Stimulated activated naive CD4-positive, alpha-beta T cell treated with Interleukin-2 at 50 U/mL for 16 hours (primary cell): ENCODE measurements at places on chromosomes 1 and 21.

GRCh38 chr1:223717695-223718363 lies 5.5 kb downstream of the CAPN2 start:
- no peak for DNase-seq

DNA sequence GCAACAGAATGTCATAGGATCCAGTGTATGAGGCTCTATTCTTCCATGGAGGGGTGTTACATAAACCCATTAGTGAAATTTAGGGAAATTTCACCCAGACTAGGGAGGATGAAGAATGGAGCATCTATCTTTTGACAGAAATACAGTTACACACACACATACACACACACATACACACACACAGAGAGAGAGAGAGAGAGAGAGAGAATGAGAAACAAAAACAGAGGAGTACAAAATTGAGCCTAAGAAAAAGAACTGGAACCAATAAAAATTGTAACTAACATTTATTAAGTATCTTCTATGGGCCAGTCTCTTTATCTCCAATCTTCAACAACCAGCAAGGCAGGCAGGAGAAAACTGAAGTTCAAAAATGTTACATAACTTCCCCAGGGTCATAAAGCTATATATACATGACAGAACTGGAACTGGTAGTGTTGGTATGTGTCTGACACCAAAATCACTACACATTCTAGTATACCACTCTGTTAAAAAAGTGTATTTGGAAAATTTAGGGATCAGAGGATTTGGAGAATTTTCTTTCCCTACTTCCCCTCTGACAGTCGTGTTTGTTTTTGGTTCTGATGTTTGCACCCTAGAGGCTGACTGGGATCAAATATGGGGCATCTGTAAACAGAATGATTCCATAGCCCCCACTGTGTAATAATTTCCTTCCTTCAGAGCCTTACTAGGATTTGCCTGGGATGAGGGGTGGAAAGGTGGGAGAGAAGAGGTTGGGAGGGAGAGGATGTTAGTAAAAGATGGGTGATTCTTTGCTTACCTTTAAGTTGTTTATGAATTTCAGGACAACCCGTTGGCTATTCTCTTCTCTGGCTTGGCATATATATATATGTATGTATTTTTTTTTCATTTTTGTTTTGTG lies 1.0 kb upstream of the ZFYVE9 start:
- no peak for DNase-seq

DNA sequence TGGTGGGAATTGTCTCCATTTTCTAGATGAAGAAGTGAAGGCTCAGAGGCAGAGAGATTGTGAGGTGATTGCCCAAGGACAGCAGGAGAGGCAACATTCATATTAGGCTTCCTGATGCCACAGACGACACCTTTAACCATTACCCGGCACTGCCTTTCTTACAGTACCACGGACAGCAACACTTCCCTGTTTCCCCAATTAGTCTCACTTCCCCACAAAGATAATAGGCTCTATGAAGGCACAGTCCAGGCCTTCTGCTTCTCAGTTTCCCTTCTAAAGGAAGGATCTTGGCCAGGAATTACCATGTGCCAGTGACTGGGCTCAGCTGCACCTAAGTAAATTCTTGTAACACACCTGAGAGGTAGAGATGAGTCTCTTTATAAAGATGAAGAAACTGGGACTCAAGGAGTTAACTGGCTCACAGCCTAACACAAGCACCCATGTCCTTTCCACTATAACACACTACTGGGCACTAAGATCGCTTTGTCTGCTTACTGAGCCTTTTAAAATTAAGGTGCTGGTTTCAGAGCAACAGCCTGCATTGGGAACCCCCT lies 9.6 kb downstream of the IGSF9 start:
- DNase-seq: no peak

DNA sequence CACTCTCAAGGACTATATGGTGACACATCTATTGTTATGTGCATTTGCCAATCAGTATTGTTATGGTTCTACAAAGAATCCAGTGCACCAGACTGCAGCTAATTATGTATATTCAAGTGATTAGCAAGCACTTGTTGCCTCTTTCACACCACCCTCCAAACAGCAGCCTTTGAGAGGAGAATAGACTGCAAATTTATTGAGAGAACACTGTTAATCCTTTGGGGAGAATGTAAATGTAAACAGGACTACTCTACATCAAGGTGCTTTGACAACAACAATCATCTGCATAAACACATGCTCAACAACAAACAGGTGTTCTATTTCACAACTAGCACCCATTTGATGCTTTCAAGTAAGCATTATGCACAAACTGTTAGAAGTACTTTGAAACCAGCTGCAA lies 117.4 kb downstream of the AKT3 start:
- no peak for DNase-seq

DNA sequence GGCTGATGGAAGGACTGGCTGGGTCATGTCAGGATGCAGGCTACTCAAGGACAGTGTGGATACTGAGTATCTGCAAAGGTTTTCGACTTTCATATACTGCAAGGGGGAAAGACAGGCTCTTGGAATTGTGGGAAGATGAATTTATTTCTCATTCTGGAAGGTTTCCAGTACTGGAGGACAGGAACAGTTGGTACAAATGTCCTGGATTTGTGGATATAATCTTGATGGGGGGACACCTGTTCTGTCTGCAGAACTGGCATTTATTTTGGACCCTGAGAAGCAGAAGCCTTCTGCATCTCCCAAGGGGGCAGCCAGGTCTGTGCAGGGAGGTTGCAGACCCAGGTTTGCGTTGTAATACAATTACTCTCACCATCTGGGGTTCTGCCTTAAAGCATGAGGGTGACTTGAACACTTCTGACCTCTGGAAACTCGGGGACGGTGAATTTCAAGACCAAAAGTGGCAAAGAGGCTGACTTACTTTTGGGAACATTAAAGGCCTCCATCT lies 65.8 kb downstream of the NOS1AP start:
- no peak for DNase-seq

- no peak for DNase-seq
Measured at GRCh38 chr1:7482772-7483495, 288.2 kb upstream of the VAMP3 start.

DNA sequence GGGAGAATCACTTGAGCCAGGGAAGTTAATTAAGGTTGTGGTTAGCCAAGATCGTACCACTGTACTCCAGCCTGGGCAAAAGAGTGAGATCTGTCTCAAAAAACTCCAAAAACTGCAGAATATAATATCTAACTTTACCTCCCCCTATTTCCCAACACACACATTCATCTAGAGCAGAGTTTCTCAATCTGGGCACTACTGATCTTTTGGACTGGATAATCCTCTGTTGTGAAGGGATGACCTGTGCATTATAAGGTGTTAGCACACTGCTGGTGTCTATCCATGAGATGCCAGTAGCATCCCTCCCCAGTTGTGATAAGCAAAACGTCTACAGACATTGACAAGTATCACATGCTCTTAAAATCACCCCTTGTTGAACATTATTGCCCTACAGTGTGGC lies 61.8 kb downstream of the RGS13 start:
- no peak for DNase-seq

DNA sequence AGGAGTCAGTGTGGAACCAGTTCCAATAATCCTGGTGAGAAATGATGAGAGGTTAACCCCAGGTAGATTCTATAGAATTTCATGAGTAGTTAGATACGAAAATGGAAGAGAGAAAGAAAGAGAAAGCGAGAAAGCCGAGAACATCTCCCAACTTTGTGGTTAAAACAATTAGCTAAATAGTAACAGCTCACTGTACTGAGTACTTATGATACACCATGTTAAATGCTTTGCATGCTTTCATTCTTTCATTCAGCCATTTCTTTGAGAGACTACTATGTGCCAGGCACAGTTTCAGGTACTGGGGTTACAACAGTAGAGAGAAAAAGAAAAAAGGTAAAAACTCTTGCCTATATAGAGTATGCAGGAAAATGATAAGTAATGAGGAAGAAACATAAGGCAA lies 109.7 kb upstream of the SYT6 start:
- DNase-seq: no peak

DNA sequence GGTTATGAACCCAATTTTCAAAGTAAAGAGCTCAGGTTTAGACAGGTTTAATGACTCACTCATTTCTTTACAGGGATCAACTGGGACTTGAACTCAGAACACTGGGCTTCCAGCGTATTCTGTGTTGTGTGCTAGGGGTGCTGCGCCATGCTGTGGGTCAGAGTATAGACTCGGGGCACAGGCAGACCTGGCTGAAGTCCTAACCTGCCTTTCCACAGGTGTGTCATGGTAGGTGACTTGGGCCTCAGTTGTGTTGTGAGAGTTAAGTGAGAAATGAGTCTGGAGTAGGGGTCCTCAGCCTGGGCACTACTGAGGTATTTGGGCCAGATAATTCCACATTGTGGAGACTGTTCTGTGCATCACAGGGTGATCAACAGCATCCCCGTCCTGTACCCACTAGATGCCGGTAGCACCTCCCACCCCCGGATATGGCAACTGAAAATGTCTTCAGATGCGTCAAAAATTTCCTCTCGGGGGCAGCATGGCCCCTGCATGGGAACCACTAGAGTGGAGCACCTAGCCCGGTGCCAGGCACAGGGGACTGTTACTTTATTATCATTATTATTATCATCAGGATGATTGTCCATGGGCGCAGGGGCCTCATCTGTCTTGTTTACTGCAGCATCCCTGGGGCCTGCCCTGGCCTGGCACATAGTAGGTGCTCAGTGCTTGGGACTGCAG lies 575.5 kb downstream of the PTPRU start:
- DNase-seq: no peak

- no peak for DNase-seq
Measured at GRCh38 chr1:15353839-15354579, 55.7 kb upstream of the EFHD2 start.

DNA sequence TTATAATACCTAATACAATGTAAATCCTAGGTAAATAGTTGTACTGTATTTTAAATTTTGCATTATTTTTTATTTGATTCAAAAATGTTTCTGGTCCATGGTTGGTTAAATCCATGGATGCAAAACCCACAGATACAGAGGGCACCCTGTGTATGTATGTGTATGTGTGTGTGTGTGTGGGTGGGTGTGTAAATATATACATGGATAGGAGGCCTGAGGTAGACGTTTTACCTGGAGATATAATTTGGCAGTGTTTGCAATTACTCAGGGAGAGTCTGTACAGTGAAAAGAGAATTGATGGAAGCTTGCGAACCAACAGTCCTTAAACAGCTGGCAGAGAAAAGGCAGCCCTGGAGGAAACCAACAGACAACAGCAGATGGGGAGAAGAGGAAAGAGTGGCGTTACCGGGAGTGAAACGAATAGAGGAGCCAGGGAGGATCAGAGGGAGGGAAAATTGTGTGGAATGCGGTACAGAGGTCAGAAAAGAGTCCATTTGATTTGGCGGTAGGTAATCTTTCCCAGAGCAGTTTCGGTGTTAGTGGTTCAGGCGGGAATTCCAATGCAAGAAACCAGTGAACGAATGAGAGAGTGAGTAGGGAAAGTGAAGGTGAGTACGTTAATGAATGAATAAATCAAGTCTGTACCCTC lies 47.9 kb upstream of the NBL1 start:
- DNase-seq: no peak

DNA sequence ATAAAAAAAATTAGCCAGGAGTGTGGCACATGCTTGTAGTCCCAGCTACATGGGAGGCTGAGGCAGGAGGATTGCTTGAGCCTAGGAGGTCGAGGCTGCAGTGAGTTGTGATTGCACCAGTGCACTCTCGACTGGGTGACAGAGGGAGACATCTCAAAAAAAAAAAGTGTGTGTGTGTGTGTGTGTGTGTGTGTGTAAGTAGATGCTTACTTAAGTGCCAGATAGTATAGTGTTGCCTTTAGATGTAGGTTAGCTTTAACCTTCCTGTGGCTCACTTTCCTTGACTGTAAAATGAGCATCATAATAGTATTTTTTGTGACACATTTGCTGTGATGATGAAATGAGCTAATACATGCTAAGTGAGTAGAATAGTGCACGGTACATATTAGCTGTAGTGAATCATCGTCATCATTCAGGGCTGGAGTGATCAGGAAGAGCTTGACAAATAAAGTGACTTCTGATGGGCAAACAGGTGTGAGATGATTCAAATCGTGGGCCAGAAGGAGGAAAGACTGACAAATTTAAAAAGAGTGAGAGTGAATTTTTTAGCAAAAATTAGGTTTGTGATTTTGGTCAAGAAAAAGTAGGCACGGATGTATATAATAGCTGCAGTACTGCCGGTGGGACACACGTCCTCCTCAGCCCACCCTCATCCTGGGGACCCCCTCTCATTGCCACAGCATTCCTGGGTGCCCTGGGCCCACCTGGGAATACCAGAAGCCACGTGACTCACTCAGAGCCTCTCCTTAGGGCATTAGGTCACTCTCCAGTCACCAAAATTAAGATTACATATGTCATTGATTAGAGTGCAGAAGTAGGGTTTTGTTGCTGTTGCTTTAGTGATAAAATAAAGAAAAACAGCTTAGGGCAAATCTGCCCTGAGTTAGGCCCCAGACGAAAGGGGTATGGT lies 33.9 kb downstream of the EIF2D start:
- DNase-seq: peak; percentile 18

DNA sequence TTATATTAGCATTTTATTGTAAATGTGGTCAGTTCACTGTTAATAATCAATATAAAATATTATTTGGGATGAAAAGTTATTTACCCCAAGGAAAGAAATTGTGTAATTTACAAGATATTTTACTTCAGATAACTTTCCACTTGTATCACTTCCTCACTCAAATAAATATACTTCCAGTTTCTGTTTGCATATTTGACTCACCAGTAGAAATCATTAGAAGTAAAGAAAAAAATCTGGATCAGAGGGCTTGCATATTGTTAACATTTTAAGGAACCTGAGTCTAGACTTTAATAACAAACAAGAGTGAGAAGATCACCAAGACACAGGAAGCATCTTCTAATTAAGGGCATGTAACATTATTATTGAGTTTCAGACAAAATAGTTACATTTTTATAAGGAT lies 347 bp upstream of the KRTAP20-4 start:
- DNase-seq: no peak

DNA sequence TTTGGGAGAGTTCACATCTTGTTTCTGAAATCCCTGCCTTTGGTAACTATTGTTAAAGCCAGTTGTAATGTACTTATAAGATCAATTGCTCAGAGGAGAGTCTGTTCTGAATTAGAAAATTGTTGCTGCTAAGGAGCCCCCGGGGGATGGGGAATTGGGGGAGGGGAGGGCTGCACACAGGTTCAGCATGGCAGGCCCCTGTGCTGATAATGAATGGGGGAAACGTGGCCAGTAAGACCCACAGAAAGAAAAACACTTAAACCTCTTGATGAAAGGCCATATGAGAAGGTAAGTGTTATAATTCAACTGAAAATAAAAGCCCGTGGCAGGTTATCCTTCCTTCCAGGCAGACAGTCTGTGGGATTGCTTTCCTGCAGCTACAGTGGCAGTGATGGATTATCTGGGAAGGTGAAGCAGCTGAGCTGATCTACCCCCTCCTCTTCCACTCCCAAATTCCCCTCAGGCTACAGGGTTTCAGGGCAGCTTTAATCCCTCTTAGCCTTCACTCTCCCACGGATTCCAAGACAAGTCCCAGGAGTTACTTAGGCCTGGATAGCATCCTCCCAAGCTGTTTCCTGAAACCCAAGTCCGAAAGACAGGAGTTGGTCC lies 398.8 kb downstream of the TBX15 start:
- DNase-seq: no peak
